Stimulated activated CD4-positive, alpha-beta T cell treated with anti-CD3 and anti-CD28 coated beads, Interleukin-4, amount 100 ng/mL, for 48 hours (primary cell): ENCODE measurements at places on chromosomes 1 and 21.

GRCh38 chr21:35920436-35920835 is 139.9 kb downstream of the SETD4 start:
- no peak for DNase-seq

DNA sequence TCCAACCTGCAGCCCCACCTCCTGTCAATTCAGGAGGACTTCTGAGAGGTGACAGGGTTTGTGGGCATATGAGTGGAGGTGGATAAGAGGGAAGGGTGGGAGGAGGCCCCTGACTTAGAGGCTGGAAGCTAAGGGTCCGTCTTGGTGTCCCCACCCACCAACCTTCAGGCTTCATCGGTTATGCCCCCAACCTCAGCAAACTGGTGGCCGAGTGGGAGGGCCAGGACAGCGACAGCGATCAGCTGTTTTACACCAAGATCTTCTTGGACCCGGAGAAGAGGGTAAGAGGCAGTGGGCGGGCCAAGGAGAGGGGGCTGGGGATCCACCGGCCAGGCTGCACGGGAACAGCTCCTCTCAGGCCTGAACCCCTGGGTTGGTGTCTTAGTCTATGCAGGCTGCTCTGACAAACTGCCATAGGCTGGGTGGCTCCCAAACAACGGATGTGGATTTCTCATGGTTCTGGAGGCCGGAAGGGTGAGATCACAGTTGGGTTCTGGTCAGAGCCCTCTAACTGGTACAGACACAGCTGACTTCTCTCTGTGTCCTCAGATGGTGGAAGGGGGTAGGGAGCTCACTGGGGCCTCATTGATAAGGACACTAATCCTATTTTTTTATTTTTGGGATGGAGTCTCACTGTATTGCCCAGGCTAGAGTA is 18.1 kb downstream of the PLOD1 start:
- DNase-seq, result no peak

- no peak for DNase-seq
These were observed 30.0 kb downstream of the FAM78B start for GRCh38 chr1:166136699-166137401.

DNA sequence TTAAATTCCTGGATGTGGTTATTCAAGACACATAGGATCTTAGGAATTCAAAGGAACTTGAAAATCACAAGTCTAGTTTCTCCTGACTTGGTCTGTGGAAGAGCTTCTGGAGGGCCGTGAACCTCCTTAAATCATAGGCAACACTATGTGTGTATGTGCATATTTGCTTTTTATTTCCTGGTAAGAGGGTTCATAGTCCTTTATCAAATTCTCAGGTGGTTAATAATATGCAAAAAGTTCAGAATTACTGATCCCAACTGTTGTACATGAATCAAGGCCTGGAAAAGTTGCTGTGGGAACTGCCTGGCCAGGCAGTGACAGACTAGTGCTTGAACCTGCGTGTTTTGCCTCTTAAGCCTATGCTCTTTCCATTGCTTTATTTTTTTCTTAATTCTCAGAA is 12.9 kb downstream of the MTR start:
- no peak for DNase-seq

DNA sequence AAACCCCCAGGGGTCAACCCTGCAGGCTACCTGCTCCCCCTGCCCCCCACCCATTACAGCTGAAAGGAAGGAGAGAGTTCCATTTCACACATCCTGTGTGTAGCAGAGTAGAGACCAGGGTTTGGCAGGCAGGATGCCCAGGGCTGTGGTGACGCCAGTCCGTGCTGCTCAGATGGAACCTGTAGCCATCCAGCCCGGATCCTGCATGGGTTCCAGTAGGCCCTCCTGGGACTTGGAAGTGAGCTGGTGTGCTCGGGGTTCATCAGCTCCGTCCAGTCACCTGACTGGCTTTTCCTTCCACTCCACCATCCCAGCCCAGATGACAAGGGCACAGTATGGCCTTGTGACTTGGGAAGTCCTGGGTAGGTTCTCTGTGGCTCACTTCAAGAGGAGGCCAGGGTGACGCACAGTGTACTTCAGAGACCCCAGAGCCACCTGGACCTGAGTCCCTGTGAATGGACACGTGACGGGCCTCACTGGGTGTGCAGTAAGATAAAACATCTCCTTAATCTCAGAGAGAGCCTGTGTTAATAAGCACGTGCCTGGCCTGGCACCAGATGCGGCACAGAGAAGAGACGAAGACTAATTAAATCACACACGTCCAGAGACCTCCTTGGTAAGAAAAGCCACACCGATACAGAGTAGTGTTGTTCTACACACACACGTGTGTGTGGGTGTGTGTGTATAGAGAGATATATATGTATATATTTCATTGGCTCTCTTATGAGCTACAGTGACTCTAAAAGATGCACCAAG is 16.0 kb downstream of the ITPKB start:
- no peak for DNase-seq

DNA sequence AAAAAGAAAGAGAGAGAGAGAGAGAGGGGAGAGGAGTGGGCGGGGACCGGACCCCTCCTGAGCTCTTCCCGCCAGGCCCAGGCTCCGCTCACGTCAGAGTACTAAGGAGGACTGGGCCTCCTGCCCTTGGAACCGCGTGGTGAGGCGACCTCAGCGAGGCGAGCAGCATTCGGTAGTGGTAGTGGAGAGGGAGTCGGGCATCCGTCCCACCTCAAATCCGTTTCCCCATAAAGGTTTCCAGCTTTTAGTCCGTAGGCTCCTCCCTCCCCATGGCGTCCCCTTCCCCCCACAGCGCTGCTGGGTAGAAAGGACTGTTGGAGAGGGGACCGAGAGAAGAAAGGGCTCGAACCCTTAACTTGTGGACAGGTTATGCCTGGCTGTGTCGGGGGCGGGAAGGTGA is 124.4 kb upstream of the BARHL2 start:
- no peak for DNase-seq

GRCh38 chr1:204283711-204284651 is 70.2 kb upstream of the GOLT1A start:
- no peak for DNase-seq

- DNase-seq, result no peak
These were observed 18.1 kb upstream of the PSMA5 start for GRCh38 chr1:109444346-109444745.

DNA sequence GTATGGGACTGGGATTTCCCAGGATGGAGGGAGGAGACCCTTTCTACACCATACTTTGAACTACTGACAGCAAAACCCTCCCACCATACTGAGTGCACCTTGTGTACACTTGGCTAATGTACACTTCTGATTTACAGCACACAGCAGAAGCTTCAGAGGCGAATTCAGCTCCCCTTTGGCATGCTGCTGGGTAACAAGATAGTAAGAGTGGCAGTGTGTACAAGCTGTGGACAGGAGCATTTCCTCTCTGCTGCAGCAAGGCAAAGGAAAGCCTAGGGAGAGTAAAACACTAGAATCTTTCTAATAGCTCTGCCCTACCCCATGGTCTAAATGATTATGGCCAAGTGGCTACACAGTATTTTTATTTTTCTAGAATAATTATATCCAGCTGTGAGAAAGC is 83.9 kb upstream of the ARTN start:
- DNase-seq, result no peak

GRCh38 chr21:38179511-38179910 is 77.3 kb upstream of the KCNJ15 start:
- no peak for DNase-seq

- no peak for DNase-seq
These were observed 32.5 kb upstream of the ASPM start for GRCh38 chr1:197178998-197179397.

GRCh38 chr1:76065270-76065669 is 9.3 kb upstream of the ST6GALNAC3 start:
- DNase-seq, result no peak

DNA sequence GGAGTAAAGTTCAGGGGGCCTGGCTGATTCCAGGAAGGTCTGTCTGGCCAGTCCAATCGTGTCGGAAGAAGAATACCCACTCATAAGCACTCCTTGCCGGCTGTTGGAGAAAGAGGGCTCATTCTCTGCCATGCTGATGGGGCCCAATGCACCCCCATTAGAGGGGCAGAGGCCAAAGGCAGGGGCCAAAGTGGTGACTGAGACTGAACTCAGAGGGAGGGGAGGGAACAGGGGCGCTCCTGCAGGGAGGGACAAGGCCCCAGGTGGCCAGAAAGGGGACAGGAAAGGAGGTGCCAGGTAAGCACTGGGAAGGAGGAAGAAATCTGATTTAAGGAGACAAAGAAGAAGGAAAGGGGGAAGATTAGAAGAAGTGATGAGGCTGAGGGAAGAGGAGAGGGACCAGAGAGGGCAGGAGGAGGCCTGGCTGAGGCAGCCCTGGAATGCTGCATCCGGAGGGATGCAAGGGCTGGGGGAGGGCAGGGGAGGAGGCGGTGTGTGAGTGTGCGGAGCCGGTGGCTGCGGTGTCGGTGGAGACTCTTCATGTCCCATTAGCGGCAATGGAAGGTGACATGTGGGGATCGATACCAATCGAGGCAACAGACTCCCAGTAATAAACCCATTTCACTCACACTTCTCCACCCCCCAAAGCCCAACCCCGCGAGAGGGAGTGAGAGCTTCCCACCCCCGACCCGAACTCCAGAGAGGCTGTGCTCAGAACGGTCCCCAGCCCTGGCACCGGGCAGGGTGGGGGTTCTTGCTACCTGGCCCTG is 12.0 kb upstream of the ETV3L start:
- no peak for DNase-seq

GRCh38 chr21:38911484-38912101 is 105.9 kb downstream of the ETS2 start:
- no peak for DNase-seq

GRCh38 chr1:51649593-51650091 is 32.8 kb downstream of the OSBPL9 start:
- DNase-seq, result no peak

DNA sequence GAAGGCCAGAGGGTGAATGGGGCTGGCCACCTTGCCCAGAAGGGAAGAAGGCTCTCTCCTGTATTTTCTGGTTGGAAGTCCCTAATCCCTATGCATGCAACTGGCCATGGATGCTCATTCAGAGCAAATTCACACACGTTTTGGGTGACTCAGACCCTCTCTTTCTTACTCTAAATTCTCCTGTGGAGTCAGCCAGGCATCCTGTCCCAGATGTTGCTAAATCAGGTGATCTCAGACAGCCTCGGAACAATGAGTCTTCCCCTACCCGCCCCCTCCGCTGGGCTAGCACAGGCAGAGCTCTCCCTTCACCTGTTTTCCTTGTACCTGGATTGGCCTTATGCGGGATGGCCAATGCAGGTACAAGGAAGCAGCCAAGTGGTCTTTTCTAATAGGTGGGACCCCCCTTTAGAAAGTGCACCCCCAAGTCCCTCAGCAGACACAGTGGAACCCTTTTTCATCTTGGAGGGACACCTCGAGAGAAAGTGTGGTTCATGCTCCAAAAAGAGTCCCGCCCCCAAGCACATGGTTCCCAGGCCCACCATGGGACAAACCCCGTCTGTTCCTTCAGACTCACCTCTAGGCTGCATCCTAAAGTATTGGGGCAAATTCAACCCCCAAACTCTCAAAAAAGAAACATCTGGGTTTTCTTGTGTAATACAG is 8.6 kb downstream of the S100A6 start:
- no peak for DNase-seq

DNA sequence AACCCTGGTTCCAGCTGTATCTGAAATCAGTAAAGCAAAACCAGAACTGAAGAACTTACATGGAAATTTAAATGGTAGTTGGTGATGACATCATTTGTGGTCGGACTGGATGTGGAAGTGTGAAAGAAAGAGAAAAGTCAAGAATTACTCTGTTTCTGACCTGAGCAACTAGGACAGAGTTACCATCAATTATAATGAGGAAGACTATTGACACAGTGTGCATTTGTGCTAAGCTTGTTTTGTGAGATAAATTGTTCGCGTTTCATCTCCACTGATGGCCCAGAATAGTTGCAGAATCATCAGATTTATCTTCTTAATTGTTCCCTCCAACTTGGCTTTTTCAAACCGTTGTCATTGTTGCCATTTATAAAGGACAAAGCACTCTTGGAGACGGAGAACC is 410.6 kb upstream of the DEPDC1 start:
- no peak for DNase-seq
